Activated CD8-positive, alpha-beta memory T cell treated with anti-CD3 and anti-CD28 coated beads for 24 hours (primary cell): ENCODE measurements at places on chromosomes 5 and 9.
A peak's percentile ranks its signal among the peaks of the same experiment; 100 is the strongest.

- peak; percentile 89 for DNase-seq
Observed at GRCh38 chr9:38392235-38393127, at the start of gene ALDH1B1. Gene ALDH1B1 (plus strand): TSS chr9:38392702. CDS start chr9:38395749, 3,047 bp downstream.

GRCh38 chr5:119343766-119344165 is 12.1 kb upstream of the TNFAIP8 start:
- no peak for DNase-seq

DNA sequence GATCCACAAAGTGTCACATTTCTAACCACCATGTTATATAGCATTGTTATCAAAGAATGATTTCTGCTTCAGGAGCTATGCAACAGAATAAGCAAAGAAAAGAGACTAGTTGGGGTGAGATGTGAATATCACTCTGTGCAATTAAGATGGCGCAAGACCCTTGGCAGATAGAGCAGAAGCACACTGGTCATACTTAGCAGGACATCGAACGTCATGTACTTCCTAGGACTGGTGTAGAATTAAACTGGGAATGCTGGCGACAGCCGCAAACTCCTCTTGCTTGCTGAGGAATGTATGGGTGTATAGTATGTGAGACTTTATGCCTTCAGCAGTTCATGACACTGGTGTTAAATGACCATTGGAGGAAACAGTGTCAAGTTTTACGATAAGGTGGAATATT is 207.0 kb downstream of the LRRC70 start:
- DNase-seq: no peak

- DNase-seq: no peak
Observed at GRCh38 chr5:32277798-32278197, 34.9 kb downstream of the MTMR12 start.

DNA sequence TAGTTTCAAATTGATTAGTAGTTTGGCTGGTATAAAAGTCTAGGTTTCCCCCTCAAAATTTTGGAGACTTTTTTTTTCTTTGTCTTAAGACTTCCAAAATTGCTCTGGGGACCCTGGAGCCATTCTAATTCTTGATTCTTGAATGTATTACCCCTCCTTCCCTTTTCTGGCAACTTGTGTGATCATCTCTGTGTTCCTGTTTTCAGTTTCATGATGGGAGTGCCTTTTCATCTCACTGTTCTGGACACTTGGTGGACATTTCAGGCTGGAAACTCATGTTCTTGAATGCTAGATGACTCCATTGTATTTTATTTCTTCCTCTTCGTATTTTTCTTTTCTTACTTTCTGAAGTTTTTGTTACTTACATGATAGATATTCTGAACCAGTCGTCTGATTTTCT is 57.3 kb upstream of the LRRC70 start:
- no peak for DNase-seq

DNA sequence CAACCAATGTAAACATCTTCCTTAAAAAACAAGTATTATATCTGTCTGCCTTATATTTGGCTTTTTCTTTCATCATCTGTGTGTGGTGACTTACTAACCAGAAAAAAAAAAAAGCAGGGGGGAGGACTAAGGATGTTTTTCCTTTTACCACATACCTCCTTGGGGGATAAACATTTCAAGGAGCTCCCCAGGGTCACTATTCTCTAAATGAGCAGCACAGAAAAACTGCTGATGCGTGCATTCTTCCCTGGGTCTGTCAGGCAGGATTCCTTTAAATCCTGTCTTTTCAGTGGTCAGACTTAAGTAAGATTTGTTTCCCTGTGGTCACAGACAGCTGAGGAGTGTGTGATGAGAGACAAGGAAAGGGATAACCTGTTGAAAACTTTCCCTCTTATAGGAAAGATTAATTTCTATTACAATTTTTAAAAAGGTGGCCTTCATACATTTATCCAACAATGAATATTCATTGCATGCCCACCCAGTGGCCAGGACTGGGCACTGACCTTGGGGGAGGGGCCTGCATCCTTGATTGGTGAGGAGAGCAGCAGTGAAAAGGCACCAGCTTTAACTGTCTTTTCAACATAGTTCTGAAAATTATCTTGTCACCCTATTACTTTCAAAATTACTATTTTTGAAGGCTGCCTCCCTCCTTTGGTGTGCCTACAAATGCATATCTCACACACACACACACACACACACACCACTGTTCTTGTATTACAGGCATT is 123.1 kb downstream of the TLE4 start:
- no peak for DNase-seq

DNA sequence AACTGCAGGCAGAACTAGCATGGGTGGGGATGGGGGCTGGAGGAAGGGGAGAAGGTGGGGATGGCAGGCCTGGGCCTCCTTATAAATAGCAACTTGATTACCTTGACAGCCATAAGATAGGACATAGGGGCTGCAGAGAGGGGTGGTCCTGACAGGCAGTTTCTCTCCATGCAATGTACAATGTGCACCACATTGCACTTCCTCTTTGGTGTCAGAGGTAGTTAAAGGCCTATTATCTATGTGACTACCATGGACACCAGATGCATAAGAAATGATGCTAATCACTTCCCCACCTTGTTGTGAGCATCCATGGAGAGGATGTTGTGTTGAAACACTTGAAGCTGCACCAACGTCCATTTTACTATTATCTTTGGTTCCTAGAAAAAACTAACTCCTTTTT is 20.2 kb upstream of the SUB1 start:
- DNase-seq: no peak

DNA sequence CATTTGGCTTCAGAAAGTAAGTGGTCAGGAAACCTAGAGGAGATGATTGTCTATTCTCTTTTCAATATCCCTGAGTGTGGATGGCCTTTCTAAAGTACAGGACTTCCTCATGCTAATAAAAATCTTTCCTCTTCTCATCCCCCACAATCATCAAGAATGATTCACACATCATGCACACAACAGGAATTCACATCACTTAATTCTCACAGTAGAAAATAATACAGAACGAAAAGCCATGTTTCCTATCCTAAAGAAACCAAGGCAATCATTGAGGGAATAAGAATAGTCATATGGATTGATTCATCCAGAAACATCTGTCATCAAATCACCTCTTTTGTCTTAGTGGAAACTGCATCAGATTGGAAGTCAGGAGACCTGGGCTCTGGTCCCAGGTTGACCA is 203.1 kb upstream of the PIK3R1 start:
- DNase-seq: no peak

GRCh38 chr5:143491646-143492045 is 88.2 kb upstream of the NR3C1 start:
- DNase-seq: no peak

- DNase-seq: no peak
Observed at GRCh38 chr9:119881898-119882297, 512.7 kb upstream of the BRINP1 start.

- no peak for DNase-seq
Observed at GRCh38 chr9:90953200-90953599, 151.6 kb downstream of the SYK start.
